Caco-2 (cell line): ENCODE measurements at places on chromosomes 12 and 14. TPM values are rescaled to one million over a fixed set of nuclear protein-coding genes. Genes with fewer than 3 reads are reported as not detected.

The SMAGP gene
- total RNA-seq, result 95.1 and 108 TPM in 2 replicates

The CFAP251 gene
- 1.2 and 1.5 TPM in 2 replicates for total RNA-seq

The GPRC5A gene
- total RNA-seq, result 73.9 and 99.7 TPM in 2 replicates

The RAD9B gene
- 2.8 and 3.8 TPM in 2 replicates for total RNA-seq

The TCL1B gene
- not detected in 2 replicates for total RNA-seq

The B4GALNT1 gene
- 4.2 and 5.7 TPM in 2 replicates for total RNA-seq

The TPH2 gene
- total RNA-seq, result not detected in 2 replicates

The KCNK10 gene
- 2.9 and 3.7 TPM in 2 replicates for total RNA-seq

The MCRS1 gene
- total RNA-seq, result 115 and 122 TPM in 2 replicates

The ADAMTS20 gene
- 0.07 TPM in 1 of 2 replicates, not detected in the other for total RNA-seq

The IAPP gene
- not detected in 2 replicates for total RNA-seq

The TAS2R42 gene
- total RNA-seq, result not detected in 2 replicates

The LRRK2 gene
- 0.11 and 0.21 TPM in 2 replicates for total RNA-seq

The CLEC2B gene
- not detected in 2 replicates for total RNA-seq

The EGLN3 gene
- total RNA-seq, result 9.5 and 12.0 TPM in 2 replicates

The FSCB gene
- total RNA-seq, result not detected in 2 replicates
